ENCODE measurements at places on chromosomes 13 and 19. TPM values are rescaled to one million over a fixed set of nuclear protein-coding genes. Genes with fewer than 3 reads are reported as not detected.

The SERP2 gene
- total RNA-seq, result not detected

The GPC5 gene
- total RNA-seq, result 0.49 TPM

The ANGPTL8 gene
- not detected for total RNA-seq

The POU4F1 gene
- 97.0 TPM for total RNA-seq

The ZNF66 gene
- 13.5 TPM for total RNA-seq

The BEST2 gene
- 0.04 TPM for total RNA-seq

The USPL1 gene
- total RNA-seq, result 42.2 TPM

The TEX26 gene
- total RNA-seq, result not detected

The WDR62 gene
- total RNA-seq, result 19.8 TPM

GRCh38 chr13:51444922-51445321 lies 7.9 kb downstream of the INTS6 start:
- no peak overlapping the region for H3K27ac ChIP-seq
- DNase-seq, result no peak
- H3K4me3 ChIP-seq, result no peak overlapping the region
- H3K36me3 ChIP-seq, result peaks cover 30% of the 10 kb centered on the region
- H3K4me1 ChIP-seq, result no peaks in the 10 kb centered on the region

- H3K27me3 ChIP-seq, result no peaks in the 10 kb centered on the region
- peak; percentile 84 for DNase-seq
- H3K4me3 ChIP-seq, result peak within 1 kb of the TSS; percentile 70
- peaks cover 9% of the 10 kb centered on the region for H3K4me1 ChIP-seq
- peak within 1 kb of the TSS; percentile 36 for H3K27ac ChIP-seq
Measured at GRCh38 chr19:14432791-14433553, at the start of gene PKN1. Gene PKN1 (plus strand): TSS chr19:14433306. CDS start chr19:14433522, 216 bp downstream.

DNA sequence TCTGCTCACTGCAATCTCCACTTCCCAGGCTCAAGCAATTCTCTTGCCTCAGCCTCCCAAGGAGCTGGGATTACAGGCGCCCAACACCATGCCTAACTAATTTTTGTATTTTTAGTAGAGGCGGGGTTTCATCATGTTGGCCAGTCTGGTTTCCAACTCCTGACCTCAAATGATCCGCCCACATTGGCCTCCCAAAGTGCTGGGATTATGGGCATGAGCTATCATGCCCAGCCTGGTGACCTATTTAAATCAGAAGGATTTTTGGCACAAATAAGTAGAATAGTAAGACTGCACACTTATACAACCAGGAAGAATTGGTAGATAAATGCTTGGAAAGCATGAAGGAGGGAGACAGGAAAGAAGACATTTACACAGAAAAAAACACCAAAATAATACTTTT lies 53.4 kb upstream of the AKAP11 start:
- H3K4me1 ChIP-seq, result no peaks in the 10 kb centered on the region
- no peaks in the 10 kb centered on the region for H3K27me3 ChIP-seq
- H3K27ac ChIP-seq, result no peak overlapping the region
- no peak overlapping the region for H3K4me3 ChIP-seq

GRCh38 chr13:110912651-110913051 lies 2.2 kb downstream of the ANKRD10 start:
- peak; percentile 19 for DNase-seq
- peaks cover 21% of the 10 kb centered on the region for H3K4me1 ChIP-seq
- no peaks in the 10 kb centered on the region for H3K27me3 ChIP-seq

DNA sequence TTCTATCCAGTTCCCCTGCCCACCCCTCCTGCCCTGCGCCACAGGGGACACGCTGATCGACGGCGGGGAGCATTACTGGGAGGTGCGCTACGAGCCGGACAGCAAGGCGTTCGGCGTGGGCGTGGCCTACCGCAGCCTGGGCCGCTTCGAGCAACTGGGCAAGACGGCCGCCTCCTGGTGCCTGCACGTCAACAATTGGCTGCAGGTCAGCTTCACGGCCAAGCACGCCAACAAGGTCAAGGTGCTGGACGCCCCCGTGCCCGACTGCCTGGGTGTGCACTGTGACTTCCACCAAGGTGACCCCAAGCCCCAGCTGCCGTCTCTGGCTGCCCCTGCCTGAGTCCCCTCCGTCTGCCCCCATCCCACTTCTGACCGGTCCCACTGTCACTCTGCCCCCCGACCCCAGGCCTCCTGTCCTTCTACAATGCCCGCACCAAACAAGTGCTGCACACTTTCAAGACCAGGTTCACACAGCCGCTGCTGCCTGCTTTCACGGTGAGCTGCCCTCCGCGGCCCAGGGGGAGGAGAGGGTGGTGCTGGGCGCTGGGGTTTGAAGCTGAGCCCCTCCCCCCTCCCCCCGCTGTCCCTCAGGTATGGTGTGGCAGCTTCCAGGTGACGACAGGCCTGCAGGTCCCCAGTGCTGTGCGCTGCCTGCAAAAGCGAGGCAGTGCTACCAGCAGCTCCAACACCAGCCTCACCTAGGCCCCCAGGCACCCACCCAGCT lies 15.5 kb downstream of the STAP2 start:
- 0 out of 2 replicates have a peak, but pooled peaks cover 2% of the 10 kb centered on the region for H3K4me1 ChIP-seq
- no peaks in the 10 kb centered on the region for H3K27me3 ChIP-seq
- peaks cover 2% of the 10 kb centered on the region for H3K36me3 ChIP-seq
- no peak overlapping the region for H3K27ac ChIP-seq

DNA sequence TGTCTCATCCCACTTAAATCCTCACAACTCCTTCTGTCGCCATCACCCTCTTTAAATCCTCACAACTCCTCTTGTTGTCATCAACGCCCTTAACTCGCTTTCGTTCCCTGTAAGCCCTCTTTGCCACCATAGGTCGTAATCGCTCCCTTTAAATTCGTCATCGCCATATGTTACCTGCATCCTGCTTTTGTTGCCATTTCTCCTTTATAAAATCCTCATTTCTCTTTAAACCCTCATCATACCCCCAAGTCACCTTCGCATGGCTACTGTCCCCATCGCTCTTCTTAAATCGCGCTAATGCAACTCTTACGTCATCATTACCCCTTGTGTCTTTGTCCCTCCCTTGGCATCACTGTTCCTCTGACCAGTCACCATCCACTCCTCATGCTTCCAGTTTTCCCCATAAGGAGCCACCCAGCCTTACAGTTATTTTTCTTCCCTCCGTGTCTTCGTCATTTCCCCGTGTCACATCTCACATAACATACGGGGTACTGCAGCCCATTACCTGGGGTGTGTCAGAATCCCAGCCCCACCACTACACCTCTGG lies 539 bp downstream of the PLD3 start:
- H3K27me3 ChIP-seq, result no peaks in the 10 kb centered on the region
- peaks cover 14% of the 10 kb centered on the region for H3K4me1 ChIP-seq
- peak overlapping the region; percentile 75 for H3K4me3 ChIP-seq
- 0 out of 2 replicates have a peak, but pooled peaks cover 3% of the 10 kb centered on the region for H3K36me3 ChIP-seq
- DNase-seq, result peak; percentile 60

GRCh38 chr19:38023671-38024541 lies 116.9 kb downstream of the SIPA1L3 start:
- no peaks in the 10 kb centered on the region for H3K27me3 ChIP-seq
- H3K4me3 ChIP-seq, result no peak overlapping the region
- H3K36me3 ChIP-seq, result no peaks in the 10 kb centered on the region
- no peak overlapping the region for H3K27ac ChIP-seq
- H3K4me1 ChIP-seq, result no peaks in the 10 kb centered on the region

DNA sequence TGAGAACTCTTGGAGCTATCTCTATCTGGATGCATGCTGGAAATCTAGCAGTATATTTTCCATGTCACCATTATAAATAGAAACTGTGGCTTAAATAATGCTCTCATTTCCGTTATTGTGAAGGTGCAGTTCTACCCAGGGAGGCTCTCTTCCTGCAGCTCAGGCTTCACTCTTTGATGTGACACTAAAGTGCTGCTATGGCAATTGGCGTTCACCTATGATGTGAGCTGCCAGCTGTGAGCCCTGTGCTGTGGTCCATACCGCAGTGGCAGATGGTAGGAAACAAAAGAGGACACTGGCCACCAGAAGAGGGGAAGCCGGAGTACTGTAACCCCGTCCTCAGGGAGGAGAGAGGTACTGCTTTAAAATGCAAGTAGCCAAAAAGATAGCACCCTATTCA lies 40.6 kb upstream of the ZNF681 start:
- H3K27ac ChIP-seq, result no peak overlapping the region
- H3K36me3 ChIP-seq, result 0 out of 2 replicates have a peak, but pooled peaks cover 7% of the 10 kb centered on the region
- no peaks in the 10 kb centered on the region for H3K4me1 ChIP-seq
- no peak overlapping the region for H3K4me3 ChIP-seq
- no peaks in the 10 kb centered on the region for H3K27me3 ChIP-seq

- no peak for DNase-seq
- no peaks in the 10 kb centered on the region for H3K36me3 ChIP-seq
- H3K4me1 ChIP-seq, result no peaks in the 10 kb centered on the region
- H3K27me3 ChIP-seq, result no peaks in the 10 kb centered on the region
- no peak overlapping the region for H3K27ac ChIP-seq
- H3K4me3 ChIP-seq, result no peak overlapping the region
Measured at GRCh38 chr19:47405197-47405550, 14.2 kb downstream of the MEIS3 start.

DNA sequence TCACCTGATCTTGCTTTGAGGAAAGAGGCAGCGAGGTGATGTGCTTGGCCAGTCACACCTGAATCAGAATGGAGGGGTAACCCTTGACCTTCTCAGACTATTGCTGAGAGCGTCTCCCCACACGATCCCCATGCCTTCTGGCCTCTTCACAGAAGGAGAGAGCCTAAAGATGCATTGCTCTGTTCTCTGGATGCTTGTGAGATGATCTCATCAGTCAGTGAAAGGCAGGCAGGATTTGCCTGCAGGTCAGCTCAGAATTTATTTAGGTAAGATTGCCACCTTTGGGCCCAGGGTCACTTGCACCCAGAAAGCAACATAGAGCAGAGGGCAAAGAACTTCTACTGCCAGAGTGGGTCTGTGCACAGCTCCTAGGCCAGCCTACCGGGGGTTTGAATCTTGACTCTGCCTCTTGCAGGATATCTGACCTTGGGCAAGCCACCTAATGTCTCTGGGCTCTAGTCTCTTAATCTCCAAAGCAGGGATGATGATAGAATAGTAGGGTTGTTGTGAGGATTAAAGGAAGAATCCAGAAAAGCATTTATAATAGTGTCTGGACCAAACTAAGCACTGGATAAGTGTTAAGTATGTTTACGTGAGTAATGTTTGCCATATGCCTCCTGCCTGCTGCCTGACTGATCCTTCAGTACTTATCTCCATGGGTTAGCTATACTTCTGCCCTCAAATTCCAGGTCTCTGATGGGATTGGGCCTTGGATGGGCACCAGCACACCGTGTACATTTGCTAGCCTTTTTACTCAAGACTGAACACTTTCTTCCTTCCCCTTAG lies 8.4 kb upstream of the FLT1 start:
- no peaks in the 10 kb centered on the region for H3K4me1 ChIP-seq
- H3K36me3 ChIP-seq, result no peaks in the 10 kb centered on the region
- peaks cover 7% of the 10 kb centered on the region for H3K27me3 ChIP-seq
- H3K4me3 ChIP-seq, result no peak overlapping the region
- DNase-seq, result no peak
